Left kidney (tissue), 8 donors: ENCODE measurements at places on chromosomes 7 and 10. TPM values are rescaled to one million over a fixed set of nuclear protein-coding genes. Genes with fewer than 3 reads are reported as not detected.

DNA sequence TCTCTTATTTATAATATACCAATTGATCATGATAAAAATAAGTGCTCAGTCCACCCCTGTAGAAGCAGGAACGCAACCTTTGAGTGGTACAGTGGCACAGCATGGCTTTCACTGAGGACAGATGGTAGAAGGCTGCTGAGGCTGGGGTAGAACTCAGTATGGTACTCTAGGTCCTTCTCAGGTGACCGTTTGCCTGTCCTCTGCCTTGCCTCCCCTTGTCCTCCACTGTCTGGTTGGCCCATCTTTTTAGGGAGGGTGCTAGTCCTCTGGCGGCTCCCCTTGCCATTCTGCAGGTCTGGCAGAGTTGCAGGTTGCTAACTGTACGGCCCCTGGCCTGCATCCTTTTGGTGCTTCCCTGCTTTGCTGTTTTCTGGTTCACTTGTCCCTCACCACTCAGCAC is 27.3 kb downstream of the SLC18A2 start:
- no peak for DNase-seq

DNA sequence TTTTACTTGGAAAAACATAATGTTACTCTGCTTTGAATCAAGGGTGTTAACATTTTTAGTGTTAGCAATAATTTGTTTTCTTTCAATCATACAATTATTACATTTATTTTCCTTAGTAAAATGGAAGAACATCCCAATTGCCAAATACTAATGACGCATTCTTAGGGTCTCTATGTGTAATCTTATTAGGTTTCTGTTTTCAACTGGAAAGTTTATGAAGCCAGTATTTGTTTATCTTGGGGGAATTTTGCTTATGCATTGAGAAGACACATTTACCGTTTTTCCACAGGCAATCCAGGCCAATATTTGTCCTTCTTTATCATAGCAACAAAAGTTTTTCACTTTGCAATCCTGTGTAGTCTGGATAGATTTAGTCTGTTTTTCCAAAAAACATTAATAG is 134.5 kb downstream of the CPED1 start:
- DNase-seq, result no peak

- DNase-seq, result no peak
Observed at GRCh38 chr10:43421519-43421918, 12.5 kb upstream of the HNRNPF start.

DNA sequence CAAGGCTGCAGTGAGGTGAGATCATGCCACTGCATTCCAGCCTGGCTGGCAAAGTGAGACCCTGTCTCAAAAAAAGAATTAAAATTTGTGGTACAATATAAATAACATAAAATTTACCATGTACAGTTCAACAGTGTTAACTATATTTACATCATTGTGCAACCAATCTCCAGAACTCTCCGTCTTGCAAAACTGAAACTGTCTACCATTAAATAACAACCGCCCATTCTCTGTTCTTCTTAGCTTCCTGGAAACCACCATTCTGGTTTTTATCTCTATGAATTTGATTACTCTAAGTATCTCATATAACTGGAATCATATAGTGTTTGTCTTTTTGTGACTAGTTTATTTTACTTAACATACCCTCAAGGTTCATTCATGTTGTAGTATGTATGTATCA is 167.6 kb downstream of the AUTS2 start:
- DNase-seq, result no peak

DNA sequence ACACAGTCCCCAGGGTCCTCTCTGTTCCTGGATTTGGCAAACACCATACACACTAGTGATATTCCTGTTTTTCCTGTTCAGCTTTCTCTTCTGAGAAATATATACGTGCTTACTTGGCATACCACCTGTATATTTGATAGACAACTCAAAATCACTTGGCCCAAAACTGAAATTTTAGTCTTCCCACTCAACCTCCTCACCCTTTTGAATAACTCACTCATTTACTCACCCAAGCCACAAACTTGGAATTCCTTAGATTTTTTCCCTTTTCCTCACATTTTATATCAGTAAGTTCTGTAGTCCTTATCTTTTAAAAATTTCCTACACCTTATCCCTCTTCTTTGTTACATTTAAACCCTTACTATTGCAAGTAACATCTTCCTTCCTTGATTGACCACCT is 143.4 kb downstream of the PPP1R3A start:
- no peak for DNase-seq

- no peak for DNase-seq
Observed at GRCh38 chr7:47228386-47229014, 353.4 kb downstream of the TNS3 start.

DNA sequence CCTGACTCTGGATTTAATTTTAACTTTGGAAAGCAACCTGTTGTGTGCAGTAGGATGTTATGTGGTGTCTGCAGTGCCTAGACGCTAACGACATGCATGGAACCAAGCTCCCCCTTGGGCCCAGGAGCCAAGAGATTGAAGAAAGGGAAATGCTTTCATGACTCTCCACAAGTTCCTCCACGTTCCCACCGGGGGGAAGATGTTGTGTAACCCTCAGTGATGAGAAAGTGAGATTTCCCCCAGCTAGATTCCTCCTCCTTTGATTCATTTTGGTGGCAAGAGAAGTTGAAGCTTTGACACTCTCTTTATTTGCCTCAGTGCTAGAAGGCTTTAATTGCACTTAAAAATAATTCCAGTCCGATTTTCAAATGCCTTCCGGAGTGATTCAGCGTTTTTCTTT is 157.9 kb upstream of the INSYN2A start:
- DNase-seq, result no peak

DNA sequence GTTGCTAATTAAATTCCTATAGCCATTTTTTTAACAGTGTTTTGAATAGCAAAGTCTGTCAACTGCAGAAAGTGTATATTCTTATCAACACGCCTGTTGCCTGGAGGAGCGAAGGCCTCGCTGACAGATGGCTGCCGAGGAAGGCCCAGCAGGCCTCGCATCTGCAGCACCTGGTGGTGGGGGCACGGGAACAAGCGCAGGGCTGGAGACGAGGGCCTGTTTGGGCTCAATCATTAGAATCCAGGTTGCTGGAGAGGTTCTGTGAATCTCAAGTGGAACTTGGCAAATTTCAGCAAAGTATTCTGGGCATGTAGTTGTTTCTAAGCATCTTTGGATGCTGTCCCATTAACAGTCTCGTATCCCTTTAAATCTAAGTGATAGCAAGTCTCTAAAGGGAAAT is 66.1 kb upstream of the FAM204A start:
- no peak for DNase-seq

DNA sequence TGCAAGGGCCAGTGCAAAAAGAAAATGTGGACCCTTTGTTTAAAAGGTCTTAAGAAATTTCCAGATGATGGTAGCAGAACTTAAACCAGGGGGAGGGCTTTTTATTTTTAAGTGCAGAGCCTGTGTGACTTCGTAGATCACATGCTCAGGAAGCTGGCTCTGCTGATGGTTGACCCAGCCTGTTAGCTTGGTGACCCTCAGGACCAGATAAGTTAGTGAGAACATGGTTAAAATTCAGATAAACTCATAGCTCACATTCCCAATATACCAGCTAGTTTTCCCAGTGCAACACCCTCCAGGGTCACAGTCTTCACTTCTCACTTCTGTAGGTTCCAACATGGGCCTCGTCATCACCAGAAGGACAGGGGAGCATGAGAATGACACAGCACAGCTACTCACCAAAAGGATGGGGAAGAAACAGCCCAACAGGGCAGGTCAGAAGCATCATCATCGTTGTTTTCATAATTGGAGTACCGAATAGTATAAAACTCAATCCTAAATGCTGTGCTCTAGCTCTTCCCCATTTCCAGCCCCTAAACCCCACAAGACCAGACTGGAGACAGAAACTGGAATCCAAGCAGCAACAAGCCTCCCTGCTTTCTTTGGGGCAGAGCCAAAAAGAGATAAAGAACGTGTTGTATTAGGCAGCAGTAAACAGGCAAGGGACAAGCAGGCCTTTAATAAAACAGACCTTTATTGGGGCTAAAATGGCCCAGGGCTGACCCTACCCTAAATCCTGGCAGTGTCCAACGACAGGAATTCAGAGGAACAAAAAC is 102.2 kb upstream of the ANKRD1 start:
- peak; percentile 47 for DNase-seq

C10orf105 gene
- polyA plus RNA-seq, result 0.18 TPM

AKR1D1 gene
- polyA plus RNA-seq, result 0.08 TPM

CRHR2 gene
- polyA plus RNA-seq, result 0.07 TPM

SPDYE6 gene
- 6.3 TPM for polyA plus RNA-seq

FXYD4 gene
- not detected for polyA plus RNA-seq
